ENCODE measurements at places on chromosomes 11 and 22.
A peak's percentile ranks its signal among the peaks of the same experiment; 100 is the strongest.

GRCh38 chr11:112718483-112718882 is 242.7 kb upstream of the NCAM1 start:
- no peak for DNase-seq

DNA sequence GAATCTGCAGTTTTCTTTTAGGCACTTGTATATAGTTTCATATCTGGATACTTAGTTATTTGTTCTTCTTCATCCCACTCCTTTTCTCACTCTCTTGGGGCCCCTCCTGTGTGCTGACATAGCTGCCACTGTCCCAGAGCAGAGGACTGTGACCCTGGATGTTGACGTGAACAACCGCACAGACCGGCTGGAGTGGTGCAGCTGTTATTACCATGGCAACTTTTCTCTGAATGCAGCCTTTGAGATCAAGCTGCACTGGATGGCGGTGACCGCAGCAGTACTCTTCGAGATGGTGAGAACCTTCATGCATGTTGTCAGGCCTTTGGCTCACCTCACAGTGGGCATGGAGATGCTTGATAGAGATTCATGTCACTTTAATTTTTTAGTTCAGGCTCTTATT is 50.9 kb upstream of the YWHAH start:
- DNase-seq: no peak

DNA sequence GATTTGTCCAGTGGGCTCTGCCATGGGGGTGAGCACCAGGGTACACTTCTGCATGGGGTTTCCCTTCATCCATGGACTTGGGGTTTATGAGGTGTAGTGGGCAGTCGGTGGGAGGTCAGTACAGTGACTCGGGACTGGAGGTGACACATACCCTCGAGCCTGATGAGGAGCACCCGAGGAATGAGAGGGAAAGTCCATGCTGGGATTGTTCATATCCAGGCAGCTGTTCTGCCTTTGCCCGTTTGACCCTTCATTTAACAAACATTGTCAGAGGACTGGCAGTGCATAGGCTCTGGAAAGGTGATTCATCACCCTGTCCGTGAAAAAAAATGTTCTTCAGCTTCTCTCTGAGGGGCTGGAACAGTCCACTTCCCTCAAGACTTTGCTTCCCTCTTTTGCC is 2.7 kb downstream of the NAV2 start:
- DNase-seq: no peak

DNA sequence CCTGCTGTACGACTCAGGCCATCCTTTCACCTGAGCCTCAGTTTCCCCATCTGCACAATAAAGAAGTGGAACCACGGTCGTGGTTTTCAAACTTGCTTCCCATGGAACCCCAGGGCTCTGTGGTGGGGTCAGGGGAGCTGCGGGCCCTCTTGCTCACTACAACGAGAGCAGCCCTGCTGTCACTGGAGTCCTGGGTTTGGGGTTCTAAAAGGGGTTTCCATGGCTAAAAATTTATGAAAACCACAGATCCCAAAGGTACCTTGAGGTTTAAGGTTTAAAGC is 45.4 kb upstream of the CARS1 start:
- DNase-seq: no peak

DNA sequence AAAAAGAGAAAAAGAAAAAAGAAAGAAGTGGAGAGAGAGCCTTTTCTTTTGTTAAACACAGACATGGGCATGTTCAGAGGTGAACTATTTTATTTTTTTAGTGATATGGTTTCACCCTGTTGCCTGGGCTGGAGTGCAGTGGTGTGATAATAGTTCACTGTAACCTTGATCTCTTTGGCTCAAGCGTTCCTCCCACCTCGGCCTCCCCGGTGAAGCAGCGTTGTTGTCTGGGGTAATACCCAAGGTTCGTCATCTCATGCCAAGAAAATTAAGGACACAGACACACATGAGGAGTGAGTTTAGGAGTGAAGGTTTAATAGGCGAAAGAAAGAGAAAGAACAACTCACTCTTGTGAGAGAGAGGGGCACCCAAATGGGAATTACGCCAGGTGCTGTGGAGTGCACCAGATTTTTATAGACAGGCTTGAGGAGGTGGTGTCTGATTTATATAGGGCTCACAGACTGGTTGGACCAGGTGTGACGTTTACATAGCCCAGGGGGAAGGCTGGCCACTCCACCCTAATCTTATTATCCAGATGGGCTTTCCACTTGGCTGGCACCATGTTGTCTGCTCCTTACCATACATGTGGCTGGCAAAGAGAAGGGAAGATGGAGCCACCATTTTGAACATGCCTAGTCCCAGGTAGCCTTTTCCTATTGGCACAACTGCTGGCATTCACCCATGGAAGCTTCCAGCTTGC is 42.3 kb downstream of the GRAMD1B start:
- DNase-seq: no peak

DNA sequence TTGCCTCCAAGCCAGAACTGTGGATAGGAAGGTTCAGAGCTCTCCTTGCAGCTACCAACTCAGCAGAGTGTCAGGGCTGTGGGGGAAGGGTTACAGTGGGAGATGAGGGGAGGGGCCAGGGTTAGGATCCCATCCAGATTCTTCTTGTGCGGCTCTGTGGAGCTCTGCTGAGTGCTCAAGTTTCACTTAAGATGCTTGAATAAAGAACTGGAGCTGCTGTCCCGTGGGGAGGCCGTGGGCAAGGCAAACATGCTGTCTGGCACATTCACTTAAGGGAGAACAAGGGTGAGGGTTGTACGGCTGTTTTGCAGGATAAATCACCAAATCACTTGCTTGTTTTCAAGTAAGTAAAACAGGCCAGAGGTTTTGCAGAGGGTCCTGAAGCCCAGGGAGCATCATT is 197.1 kb downstream of the FAM76B start:
- DNase-seq: no peak

DNA sequence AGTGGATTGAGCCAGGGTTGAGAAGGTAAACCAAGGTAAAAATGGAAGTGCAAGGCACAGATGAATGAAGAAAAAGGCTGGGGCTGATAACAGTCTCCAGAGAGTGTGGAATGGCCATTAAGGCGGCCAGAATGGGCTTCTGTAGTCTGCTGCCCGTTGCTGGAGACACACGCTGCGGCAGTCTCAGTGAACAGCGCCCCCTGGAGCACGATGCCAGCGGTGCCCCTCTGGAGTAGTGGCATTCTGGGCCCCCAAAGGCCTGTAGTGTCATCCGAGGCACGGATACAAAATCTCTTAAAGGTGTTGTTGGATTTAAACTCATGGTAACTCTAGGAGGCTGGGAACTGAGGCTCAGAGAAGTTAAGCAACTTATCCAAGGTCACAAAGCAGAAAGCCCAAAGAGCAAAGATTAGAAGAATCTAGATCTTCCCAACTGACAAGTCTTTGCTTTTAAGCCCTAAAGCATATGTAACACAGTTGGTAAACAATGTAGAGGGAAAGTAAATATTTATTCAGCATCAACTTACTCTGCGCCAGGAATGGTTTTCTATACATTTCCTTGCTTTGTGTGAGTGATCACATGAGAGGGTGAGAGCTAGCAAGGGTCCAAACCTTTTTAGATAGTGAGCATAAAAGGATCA is 18.2 kb downstream of the KCNJ1 start:
- peak; percentile 49 for DNase-seq

- no peak for DNase-seq
Measured at GRCh38 chr22:39142088-39142680, 10.3 kb downstream of the CBX7 start.

DNA sequence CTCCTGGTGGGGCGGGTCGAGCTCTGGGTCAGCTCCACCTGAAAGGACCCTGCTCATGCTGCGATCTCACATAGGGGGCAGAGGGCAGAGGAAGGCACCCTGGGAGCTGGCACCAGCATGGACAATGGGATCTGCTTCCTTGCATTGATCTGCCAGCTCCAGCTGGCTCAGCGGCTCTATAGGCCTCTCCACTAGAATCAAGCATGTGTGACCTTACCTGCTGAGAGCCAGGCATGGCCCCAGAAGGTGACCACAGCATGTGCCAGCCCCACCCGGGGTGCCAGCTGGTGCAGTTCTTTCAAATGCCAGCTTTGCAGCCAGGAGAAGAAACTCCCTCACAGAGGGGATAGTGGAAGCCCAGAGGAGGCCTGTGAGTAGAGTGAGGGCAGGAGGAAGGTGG is 22.0 kb upstream of the KLHL35 start:
- no peak for DNase-seq

DNA sequence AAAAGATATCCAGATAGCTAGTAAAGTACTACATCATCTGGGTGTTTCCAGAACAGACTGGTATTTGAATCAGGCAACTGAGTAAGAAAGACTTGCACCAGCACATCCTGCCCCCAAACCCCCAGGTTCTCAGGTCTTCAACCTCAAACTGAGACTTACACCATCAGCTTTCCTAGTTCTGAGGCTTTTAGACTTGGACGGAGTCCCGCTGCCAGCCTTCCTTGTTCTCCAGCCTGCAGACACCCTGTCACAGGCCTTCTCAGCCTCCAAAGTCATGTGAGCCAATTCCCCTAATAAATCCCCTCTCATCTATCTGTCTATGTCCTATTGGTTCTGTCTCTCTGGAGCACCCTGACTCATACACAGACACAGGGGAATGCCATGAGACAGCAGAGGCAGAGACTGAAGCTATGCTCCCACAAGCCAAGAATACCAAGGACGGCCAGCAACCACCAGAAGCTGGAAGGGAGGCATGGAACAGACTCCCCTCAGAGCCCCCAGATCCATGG is 10.9 kb downstream of the SMCO4 start:
- no peak for DNase-seq

DNA sequence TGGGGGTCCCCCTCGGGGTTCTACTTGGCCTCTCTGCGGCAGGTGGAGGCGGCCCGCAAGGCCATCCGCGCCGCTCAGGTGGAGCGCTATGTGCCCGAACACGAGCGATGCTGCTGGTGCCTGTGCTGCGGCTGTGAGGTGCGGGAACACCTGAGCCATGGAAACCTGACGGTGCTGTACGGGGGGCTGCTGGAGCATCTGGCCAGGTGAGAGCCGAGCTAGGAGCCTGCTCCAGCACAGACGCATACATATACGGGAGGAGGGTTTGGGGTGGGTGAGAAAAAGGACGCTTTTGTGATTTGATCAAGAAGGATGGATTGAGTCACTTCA is 415 bp downstream of the CENATAC start:
- no peak for DNase-seq

DNA sequence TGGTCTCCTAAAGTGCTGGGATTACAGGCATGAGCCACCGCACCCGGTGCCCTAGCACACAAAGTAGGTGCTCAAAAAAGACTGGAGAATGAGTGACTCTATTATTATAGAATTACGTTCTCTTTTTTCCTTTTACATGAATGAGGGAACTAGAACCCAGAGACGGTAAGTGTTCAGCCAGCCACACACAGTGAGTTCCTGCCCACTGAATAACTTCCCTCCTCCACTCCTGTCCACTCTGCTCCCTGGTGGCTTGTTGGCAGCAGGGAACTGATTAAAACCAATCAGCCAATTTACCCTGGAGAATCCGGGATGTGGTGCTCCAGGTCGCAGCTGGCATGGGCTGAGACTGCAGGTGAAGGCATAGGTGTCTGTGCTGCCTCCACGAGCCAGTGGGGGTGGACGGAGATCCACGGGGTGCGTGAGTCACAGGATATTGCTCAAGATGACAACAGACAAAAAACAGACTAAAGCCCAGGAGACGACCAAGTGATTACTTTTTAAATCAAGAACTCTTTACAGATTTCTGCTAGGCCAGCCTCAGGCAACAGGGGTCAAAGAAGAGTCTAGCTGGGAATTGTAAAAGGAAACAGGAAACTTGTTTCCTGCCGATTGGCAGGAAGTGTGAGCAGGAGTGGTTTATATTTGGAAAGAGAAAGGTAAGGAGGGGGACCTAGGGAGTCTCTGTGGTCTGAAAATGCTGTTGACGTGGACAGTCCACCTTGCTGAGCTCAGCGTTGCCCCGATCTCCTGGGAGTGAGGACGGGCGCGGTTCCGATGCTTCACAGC is 95.2 kb upstream of the TP53I11 start:
- DNase-seq: no peak

DNA sequence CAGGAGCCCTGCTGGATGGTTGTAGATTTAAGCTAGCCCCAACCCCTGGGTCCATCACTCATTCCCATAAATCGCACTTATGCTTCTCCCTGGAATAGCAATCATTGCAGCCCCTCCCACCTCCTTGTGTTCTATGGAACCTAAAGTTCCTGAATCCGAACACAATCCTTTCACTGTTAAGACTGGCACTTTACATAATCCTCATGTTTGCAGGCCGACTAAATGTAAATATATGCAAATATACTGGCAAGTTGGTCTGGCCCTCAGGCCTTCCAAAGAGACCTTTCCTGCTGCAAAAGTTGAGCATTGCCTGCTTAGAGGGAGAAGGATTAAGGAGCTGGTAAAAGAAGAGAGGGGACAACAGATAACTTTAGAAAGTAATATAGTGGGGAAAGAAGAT is 892.9 kb downstream of the OPCML start:
- DNase-seq: no peak

- DNase-seq: peak; percentile 70
Measured at GRCh38 chr11:66126808-66127555, 56.9 kb downstream of the PACS1 start.

- DNase-seq: no peak
Measured at GRCh38 chr11:78784321-78785061, 209.8 kb upstream of the NARS2 start.

DNA sequence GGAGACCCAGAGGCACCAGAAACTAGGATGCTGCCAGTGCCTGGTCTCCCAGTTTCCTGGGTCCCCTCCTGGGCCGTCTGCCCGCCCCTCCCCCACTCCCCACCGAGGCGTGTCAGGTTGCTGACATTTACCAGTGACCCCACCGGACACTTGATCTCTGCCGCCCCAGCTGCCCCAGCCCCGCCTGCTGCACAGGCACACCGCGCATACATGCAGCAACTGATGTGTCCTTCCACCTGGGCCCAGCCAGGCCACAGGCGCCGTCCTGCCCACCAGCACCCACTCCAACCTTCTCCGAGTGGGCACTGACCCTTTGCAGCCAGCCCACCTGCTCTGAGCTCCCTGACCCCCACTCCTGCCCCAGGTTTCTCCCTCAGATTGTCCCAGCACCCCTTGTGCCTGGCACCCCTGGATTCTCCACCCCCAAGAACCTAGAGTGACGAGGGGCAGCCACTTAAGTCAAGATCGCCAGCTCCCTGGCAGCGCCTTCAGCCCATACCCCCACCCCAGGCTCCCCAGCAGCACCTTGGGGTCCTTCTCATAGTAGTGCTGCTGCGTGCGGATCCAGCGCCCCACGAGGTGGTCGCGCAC is 548 bp downstream of the PYGM start:
- no peak for DNase-seq

DNA sequence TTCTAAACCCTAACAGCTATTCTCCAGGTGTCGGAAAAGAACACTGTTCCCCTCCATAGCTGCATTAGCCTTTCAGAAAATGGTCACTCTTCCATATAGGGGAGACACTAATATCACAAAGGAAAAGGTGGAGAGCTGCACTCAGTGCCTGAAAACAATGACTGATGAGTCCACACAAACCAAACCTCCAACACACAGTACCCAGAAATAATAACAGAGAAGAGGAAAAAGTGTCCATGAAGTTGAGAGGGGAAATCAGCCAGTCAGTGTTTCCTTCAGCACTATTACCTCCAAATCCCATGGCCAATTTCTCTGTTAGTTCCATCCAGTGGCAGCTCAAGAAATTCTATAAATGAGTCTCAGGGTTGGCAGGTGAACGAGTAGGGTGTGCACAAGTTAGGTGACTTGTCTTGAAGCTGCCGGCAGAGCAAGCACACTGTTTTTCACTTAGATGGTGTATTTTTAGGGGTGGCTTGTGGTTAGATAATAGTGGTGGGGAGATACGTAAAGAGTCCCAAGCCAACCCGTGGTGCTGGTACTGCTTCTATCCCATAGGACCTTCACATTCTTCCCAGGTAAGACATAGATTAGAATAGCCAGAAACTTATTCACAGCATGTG is 84.5 kb upstream of the CHRM4 start:
- no peak for DNase-seq

GRCh38 chr11:16863389-16863788 is 124.9 kb downstream of the C11orf58 start:
- DNase-seq: no peak
